AG08395 (cell line): ENCODE measurements at places on chromosomes 4 and X.

DNA sequence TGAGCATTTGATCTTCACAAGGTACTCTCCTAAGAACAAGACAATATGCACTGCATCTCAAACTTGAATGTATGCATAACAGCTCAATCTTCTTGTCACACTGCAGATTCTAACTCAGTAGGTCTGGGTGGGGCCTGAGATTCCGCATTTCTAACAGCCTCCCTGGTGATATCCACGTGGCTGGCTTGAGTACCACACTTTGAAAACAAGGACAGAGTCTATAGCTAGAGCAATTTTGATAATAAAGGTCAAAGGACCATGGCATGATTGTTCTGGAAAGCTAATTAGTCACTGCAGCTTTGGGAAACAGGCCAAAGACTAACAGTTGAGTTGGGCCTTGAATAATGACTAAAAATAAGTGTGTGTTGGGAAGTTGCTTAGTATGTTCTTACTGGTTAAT, 213.3 kb downstream of the GBA3 start:
- DNase-seq = no peak

- no peak for DNase-seq
These were observed 411 bp upstream of the GPRASP1 start for GRCh38 chrX:102650903-102651241.

- DNase-seq = no peak
These were observed 30.3 kb upstream of the TMSB15B start for GRCh38 chrX:103932133-103932532.

DNA sequence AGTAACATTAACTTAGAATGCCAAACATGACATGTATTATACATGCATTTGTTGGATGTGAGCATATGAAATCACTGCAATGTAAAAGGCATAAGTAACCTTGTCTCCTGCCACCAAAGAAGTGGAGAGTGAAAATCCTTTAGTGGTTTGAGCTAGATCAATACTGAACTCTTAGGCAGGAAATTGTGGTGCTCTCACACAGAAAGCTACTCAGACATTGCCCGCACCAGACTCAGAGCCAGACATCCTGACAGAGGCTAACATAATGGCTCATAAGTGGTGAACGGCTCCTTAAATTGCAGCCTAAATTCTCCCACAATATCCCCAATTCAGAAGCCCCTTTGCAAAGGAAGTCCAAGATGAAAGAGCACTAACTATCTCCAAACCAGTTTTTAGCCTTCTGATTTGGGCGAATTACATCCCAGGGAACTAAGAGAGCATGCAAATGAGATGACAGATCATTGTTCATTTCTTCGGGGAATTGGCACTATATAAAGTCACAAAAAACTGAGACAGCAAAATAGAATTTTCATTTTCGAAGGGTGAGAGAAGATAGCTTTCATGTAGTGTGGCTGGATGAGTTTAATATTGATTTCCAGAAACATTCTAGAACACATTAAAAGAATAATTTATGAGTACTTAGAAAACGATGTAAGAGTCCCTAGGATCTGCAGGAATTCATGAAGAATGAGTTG, 233.6 kb upstream of the RPS6KA3 start:
- no peak for DNase-seq

DNA sequence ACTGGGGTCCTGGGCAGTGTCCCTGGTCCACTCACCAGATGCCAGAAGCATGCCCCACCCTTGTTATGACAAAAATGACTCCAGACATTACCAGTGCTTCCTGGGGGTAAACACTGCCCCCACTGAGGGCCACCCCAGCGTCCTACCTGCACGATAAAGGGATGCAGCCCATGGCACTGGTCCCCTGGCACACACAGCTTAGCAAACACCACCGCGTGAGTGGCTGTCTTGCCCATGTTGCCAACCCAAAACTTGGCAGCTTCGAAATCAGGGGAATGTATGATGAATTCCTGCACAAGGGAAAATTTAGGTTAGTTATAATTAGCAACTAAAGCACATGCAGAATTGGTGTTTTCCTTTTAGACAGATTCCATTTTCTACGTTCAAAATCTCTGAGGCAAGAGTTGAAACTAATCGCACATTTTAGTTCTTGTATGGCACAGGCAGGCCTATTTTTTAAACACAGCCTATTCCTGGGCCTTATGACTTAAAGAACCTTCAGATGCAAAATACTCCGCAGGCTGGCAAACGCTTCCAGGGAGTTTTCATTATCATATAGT, 30.4 kb downstream of the ACOX3 start:
- no peak for DNase-seq

- no peak for DNase-seq
These were observed 32.7 kb downstream of the TMEM47 start for GRCh38 chrX:34624416-34624815.

DNA sequence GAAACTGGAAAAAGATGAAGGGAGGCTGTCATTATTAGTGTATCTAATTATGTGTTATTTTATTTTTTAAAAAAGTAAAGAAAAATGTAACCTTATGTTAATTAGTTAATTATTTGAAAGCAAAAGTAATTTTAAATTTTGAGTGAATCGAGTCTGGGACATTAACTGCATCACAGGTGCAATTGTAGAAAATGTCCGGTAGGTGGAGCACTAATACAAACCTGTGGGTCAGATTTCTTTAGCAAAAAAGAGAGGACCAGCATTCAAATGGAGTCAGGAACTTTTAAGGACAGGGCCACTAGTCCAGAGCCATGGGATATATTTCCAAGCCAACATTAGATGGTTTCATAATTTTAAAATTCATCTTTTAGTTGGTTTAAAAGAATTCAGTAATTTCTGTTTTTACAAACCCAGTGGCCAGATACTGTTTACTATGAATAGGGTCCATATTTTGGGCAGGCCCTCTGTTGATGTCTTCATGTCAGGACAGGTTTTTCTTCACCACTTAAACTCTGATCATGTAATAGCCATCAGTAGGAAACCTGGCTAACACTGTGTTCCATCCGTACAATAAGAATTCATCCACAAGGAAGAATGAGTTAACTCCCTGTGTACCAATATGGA, 27.2 kb downstream of the BST1 start:
- peak; percentile 73 for DNase-seq

DNA sequence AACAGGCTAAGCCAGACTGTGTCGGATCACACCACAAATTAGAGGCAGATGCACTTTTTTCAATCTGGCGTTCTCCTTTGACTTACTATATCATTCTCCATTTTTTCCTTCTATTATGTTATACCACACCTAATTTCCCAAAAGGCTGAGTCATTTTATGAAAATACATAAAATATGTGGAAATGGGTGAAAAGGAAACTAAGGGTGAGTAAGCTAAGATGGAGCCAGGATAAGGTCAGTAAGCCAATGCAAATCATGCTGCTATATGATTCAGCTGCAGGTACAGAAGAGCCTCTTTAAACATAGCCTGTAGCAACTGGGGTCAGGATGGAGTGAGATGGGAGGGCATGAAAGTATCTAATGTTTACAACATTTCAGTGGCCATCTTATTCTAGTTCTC, 94.0 kb upstream of the TEX13A start:
- no peak for DNase-seq

- DNase-seq = peak; percentile 5
These were observed 756.1 kb downstream of the SH3BGRL start for GRCh38 chrX:81957900-81958545.

DNA sequence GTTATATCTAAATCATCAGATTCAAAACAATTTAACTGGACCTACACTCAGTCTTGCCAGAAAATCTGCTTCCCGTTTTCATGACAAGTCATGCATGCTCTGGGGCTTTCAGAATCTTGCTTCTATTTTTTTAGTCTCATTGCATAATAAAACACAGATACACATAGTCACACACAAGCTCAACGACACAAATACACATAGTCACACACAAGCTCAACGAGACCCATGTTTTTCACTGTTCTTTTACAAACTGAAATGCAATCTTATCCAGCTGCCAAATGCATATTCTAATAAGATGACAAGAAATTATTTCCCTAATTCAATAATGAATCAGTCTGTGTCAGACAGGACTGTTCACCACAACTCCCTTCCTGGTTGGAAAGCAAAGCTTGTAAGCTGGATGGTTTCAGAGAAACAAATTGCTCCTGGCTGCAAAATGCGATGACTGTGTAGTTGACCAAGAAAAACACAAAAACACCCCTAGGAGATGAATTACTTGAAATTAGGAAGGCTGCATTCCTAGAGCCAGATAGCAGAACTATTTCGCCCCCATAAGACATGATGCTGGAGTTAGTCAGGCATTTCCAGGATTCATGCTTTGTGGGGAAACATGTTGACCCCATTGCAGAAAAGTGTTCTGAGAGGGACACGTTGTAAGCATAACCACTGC, 208.7 kb downstream of the CHIC2 start:
- DNase-seq = peak; percentile 55

- no peak for DNase-seq
These were observed 16.5 kb upstream of the LAS1L start for GRCh38 chrX:65551086-65551485.

GRCh38 chr4:8837181-8837841, 34.3 kb downstream of the HMX1 start:
- no peak for DNase-seq

DNA sequence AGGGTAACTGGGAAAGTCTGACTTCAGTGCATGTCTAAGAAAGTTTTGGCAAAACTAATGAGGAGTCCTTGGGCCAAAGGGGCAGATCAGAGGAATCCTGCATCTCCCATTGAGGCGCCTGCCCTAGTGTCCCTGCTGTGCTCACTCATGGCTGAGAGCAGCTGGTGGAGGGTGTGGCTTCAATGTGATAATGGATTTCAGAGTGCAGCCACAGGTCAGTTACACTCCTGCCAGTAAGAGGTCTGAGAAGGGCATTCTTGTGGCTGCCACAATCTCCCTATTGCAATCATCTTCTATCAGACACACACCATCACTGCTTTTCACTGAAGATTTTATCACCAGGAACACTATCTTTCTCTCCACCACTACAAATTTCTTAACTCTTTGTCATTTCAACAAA, 457.1 kb downstream of the MID1IP1 start:
- DNase-seq = no peak

GRCh38 chrX:122422547-122422946, 761.5 kb upstream of the GRIA3 start:
- no peak for DNase-seq

DNA sequence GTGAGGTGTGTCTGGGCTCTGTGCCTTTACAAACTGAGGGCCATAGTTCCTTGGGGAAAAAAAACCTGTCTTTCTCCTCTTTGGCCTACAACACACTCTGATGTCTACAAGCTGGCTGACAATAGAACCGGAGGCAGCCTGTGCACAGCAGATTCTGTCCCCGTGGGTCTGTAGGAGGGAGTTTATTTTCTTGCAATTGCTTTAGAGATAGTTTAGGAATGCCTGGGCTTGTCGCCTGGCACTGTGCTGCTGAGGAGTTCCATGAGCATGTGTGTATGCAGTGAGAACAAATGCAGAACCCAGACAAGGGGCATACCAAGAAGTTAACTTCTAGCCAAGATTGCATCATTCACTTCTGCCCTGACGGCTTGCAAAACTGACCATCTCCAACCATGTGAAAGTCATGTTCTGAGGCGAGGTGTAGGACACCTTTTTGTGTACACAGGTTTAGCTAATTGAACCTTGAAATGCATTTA, 54.1 kb downstream of the CCNI start:
- DNase-seq = peak; percentile 78

- no peak for DNase-seq
These were observed 9.6 kb upstream of the NDUFC1 start for GRCh38 chr4:139311909-139312308.

DNA sequence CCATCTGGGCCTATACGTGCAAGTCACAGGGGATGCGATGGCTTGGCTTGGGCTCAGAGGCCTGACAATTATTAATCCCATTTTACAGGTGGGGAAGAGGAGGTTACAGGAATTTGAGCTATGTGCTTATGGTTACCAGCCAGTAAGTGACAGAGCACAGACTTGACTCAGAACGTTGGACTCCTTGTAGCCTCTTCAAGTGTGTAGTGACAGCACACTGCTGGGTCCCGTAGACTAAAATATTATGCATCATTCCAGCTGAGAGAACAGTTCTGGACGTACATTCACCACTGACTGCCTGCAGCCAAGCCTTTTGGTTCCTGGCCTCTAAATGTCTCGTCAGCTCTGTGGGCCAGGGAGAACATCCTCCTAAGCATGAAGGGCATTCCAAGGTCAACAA, 314.5 kb downstream of the GPAT3 start:
- peak; percentile 26 for DNase-seq

DNA sequence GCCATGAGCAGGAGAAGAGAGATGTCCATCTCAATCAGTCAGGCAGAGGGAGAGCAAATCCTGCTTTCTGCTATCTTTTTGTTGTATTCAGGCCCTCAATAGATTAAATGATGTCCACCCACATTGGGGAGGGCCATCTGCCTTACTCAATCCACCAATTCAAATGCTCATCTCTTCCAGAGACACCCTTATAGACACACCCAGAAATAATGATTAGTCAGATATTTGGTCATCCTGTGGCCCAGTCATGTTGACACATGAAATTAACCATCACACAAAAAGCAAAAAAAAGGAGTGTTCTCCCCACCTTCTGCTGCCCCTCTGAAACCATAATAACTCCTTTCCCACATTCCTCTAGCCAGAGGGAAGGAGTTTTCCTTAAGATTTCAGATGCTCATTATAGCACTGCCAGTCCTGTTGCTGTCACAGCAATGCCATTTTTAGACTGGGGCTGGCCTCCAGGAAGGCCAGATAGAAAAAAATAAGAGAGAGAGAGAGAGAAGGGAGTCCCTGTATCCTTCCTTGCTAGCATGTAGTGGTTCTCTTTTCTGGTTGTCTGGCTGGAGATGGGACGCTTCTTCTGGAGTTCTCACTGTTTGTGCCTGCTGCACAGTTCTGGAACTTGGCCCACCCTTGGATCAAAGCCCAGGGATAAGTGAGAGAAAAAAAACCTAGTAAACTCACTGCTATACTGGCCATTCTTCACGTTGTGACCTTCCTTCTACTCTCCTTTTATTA, 177.7 kb downstream of the RBM46 start:
- DNase-seq = no peak

GRCh38 chrX:15465347-15465746, 27.8 kb downstream of the PIR start:
- no peak for DNase-seq

DNA sequence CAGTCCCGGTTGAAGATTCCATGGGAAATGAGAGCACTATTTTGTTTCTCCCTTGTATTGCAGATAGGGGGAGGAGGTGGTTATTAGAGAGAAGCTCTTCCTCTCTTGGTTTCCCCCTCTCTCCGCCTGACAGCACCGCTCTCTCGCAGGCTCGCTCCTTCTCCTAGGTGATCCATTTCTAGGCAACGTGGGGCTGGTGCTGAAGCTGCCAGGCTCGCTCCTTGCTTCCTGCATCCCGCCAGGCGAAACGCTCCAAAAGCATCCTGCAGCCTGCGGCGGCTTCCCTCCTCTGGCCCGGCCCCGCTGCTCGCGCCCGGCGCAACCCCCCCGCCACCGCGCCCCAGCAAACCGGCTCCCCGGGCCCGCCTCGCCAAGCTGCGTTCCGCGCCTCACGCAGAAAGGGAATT, at the start of gene GRID2:
Gene GRID2 (plus strand): TSS at position 346 of the 407 bp plus-strand sequence.
- no peak for DNase-seq

DNA sequence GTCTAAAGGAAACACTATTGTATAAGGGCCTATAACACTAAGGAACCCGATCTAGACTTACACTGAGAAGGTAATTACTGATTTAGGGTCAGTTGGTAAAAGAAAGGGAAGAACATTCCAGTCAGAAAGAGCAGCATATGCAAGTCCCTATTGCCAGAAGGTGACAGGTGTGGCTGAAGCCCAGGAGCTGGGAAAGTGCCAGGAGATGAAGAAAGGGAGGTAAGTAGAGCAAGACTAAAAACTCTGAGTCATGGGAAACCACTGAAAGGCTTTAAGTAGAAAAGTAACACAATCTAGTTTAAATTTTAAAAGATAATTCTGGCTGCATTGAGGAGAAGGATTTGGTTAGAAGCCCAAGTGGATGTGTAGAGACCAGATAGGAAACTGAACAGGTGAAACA, 77.7 kb upstream of the INTU start:
- DNase-seq = no peak

- no peak for DNase-seq
These were observed 3.4 kb downstream of the SPARCL1 start for GRCh38 chr4:87525636-87526295.
